ENCODE measurements at places on chromosomes 6 and 20.

- DNase-seq = no peak
These were observed 14.8 kb upstream of the TMEM244 start for GRCh38 chr6:129875610-129876520.

- no peak for DNase-seq
These were observed 73.9 kb downstream of the PLG start for GRCh38 chr6:160775792-160776580.

GRCh38 chr6:28656715-28657114 lies 131.0 kb downstream of the GPX5 start:
- no peak for DNase-seq

DNA sequence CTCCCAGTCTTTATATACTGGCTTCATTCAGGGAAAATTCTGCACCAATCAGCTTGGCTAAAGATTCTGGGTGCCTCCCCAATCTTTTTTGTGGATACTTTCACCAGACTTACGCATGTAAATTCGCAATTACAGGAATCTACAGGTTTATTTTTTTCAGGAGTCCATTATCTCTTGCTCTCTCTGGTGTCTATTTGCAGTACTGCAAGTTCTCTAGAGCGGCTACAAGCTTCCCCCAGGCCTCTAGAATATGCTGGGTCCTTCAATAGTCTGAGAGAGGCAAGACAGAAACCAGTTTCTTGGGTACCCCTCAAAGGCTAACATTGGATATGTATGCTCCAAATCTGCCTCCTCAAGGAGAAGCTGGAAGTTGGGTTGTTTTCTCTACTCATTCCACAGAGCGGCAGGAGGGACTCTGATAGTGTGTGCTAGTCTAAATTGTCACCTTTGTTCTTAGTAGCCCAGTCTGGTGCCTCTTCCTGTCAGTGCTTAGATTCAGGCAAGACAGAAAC lies 58.5 kb downstream of the SUN5 start:
- peak; percentile 55 for DNase-seq

- DNase-seq = no peak
These were observed 842.0 kb downstream of the HACE1 start for GRCh38 chr6:104017410-104018381.

DNA sequence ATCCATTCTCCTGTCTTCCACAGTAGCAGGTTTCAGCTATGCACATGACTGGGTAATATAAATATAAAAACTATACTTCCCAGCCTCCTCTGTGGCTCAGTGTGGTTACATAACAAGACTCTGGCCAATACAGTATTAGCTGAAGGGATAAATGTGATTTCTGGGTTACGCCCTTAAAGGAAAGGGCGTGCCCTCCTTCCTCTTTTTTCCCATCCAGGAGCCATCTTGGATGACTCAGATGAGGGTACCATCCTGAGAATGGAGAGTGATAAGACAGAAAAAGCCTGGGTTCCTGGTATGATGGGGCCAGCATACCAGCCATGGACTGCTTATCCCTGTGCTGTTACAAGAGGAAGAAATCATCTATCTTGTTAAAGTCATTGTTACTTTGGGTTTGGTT lies 123.3 kb downstream of the NFATC2 start:
- DNase-seq = no peak

DNA sequence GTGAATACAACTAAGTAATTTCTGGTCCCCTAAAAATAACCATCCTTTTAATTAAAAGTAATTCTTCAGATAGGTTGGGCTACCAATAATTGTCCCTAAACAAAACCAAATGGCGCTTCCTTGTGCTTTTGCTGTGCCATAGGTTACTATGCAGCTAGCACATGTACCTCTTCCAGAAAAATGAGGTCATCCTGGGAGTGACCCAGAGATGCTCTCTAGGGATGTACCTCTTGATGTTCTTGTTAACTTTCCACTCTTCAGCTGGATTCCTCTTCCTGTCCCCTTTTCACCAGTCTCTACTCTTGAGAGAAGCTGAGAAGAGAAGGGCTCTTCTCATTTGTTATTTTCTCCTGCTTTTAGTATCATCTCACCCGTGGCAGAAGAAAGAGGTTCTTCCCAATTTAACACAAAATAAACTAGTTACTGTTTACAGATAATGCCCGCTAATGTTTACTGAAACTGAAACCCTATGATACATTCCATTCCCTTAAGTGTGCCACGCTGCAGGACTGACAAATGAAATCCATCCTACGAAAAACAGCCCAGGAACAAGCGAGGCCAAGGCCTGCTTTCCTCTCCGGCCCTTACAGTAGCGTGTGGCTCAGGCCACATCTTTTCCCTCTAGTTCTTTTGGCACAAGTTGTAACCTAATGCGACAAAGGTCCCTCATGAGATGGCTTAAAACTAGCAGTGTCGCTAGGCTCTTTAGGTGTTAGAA lies 24.2 kb downstream of the MRS2 start:
- DNase-seq = no peak

Measured in T47D (cell line).